Large intestine (tissue), 12 donors: ENCODE measurements at places on chromosomes 7 and 10. TPM values are rescaled to one million over a fixed set of nuclear protein-coding genes. Genes with fewer than 3 reads are reported as not detected.
A peak's percentile ranks its signal among the peaks of the same experiment; 100 is the strongest.

GRCh38 chr10:44713307-44713706, 197.8 kb upstream of the TMEM72 start:
- no peak for DNase-seq

DNA sequence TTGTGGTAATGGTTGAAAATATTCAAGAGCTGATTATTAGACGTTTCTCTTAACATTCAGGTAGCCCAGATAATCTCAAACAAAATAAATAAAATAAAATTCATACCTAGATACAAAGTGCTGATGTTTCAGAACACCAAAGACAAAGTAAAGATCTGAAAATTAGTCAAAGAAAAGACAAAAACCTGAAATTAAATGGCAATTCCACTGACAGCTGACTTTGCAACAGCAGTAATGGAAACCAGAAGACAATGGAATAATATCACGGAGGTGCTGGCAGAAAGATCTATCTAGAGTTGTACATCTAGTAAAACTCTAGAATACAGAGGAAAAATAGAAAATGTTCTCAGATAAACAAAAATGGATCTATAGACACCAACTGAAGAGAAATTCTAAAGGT, 58.0 kb upstream of the IKZF1 start:
- no peak for DNase-seq

DNA sequence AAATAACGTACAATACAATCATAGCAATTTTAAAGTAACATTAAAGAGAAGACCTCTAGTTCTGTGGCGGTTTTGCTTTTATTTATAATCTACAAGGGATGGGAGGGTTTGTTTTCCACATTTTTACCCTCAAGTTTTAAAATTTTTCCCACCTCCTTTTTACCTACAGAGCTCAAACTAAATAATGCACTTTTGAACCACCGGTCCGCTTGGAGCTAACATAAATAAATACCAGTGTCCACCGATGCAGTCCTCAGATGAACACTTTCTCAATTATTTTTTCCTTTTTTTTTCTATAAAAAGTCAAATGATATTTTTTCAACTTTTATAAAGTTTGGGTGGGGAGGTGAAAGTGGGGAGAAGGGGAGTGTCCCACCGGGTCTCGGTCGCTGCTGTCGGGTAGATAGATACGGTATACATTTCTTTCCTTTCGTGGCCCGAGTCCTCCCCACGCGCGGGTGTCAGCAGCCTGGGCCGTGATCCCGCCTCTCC, 3.3 kb downstream of the ZNF503 start:
- no peak for DNase-seq

The FAM13C gene
- polyA plus RNA-seq = 5.7 TPM

The CLRN3 gene
- polyA plus RNA-seq = 121 TPM

GRCh38 chr7:129492391-129492790, 9.9 kb upstream of the SMKR1 start:
- no peak for DNase-seq

The LRGUK gene
- polyA plus RNA-seq = 0.30 TPM

- peak; percentile 19 for DNase-seq
These were observed 32.7 kb upstream of the NPVF start for GRCh38 chr7:25260862-25261494.

The TECTB gene
- polyA plus RNA-seq = 0.09 TPM

DNA sequence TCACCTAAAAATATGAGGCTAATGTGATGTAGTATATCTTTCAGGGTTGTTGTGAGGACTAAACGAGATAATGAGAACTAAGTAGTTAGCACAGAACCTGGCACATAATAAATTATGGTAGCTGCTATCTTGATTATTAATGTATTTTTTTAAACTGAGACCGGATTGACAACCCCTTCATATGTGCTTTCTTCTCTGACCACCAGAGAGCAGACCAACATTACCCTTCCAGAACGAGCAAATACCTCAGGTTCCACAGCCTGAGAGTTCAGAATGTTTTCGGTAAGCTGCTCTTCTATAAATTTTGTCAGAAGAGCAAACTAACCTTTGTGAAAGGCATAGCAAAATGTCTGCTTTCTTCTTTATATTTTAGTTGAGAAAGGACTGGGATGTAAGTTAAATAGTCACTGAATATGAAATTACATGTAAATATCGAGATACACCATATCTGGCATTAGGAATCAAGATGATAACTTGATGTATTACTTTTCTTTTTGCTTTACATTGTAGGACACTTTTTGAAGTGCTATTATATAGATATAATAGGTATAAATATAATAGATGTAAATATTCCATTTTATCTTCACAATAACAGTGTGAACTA, 13.6 kb upstream of the BPGM start:
- DNase-seq = peak; percentile 7

DNA sequence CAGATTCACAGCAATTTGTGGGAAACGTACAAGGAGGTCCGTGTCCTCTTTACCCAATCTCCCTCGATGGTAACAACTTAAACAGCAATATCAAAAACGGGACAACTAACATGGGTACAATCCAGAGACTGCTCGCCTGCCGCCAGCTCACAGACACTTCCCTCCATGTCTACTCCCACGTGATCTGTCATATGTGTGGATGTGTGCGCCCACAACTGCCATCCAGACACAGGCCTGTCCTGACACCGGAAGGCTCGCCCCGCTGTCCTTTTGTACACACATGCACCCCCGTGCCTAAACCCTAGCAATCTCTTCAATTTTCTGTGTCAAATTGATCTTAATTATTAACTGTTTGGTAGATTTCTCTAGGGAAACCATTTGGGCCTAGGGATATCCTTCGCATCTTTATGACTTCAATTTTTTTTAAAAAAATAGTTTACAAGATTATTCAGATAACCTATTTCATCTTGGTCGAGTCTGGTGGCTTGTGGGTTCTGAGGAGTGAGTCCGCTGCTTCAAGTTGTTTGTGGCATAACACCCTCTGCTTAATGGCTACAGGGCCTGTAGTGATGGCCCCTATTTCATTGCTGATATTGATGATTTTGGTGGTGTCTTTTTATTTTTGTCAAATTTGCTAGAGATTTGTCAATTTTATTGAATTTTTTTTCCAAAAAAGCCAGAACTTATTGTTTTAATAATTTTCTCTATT, 260.6 kb downstream of the MAD1L1 start:
- no peak for DNase-seq

DNA sequence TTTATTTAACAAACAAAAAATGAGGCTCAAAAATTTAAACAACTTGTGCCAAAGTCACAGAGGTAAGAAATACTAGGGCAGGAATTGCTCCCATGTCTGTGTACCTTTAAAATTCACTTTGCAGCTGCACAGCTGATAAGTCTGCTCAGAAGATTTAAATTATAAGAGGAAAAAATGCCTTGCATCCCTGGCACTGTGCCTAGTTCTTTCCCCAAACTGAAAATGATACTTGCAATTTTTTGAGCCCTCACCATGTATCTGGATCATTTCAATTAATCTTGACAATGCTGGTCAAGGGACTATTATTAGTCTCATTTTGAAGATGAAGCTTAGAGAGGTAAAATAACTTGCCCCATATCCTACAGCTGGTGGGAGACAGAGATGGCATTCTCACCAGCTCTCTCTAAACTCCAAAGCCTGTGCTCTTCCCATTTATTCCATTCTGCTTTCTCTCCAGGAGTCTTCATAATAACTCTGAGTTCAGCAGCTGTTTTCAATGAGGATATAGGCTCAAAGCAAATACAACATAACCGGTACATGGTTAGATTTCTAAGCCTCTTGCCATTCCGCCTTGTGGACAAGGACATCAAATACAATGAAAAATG, 350.5 kb upstream of the LRRTM3 start:
- no peak for DNase-seq

The NUTM2A gene
- polyA plus RNA-seq = 1.3 TPM

DNA sequence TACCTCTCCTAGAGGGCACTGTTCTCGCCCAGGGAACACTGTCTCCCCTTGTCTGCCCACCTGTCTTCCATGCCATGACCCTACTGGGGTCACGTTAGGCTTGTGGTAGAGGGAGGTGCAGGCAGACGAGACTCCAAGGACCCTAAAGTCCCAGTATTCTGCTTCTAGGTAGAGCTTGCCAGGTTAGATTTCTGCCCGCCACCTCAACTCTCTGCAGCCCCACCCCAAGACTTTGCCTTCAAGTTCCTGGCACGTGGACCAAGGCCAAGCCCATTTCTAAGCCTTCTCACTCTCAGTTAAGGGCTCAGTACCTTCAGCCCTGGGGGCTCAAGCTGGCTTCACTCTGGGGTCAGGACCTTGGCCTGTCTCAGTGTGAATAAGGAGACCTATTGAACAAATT, 16.1 kb downstream of the PRKAG2 start:
- no peak for DNase-seq

The SOSTDC1 gene
- 11.0 TPM for polyA plus RNA-seq

The VIM gene
- 706 TPM for polyA plus RNA-seq

DNA sequence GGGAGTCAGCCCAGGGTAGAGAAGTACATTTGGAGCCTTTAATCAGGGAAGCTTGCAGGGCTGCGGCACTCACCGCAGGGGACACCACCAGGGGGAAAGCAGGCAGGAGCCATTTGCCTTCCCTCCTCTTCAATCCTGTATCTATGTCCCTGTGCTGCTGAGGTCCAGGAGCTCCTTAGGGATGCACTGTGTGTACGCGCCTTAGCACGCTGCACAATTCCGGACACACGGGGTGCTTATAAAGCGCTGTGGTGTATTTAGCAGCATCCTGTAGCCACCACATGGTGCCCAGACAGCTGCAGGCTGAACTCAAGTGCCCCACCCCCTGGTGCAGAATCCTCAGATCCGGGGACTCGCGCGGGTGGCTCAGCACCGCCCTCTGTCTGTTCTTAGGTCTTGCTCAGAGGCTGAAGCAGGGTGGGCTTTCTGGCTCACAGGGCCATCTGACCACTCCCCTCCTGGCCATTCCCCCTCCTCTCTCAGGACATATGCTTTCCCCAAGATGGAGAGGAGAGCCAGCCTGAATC, 421.4 kb downstream of the SDK1 start:
- peak; percentile 55 for DNase-seq

- no peak for DNase-seq
These were observed 41.1 kb downstream of the SUGCT start for GRCh38 chr7:40175725-40176510.

DNA sequence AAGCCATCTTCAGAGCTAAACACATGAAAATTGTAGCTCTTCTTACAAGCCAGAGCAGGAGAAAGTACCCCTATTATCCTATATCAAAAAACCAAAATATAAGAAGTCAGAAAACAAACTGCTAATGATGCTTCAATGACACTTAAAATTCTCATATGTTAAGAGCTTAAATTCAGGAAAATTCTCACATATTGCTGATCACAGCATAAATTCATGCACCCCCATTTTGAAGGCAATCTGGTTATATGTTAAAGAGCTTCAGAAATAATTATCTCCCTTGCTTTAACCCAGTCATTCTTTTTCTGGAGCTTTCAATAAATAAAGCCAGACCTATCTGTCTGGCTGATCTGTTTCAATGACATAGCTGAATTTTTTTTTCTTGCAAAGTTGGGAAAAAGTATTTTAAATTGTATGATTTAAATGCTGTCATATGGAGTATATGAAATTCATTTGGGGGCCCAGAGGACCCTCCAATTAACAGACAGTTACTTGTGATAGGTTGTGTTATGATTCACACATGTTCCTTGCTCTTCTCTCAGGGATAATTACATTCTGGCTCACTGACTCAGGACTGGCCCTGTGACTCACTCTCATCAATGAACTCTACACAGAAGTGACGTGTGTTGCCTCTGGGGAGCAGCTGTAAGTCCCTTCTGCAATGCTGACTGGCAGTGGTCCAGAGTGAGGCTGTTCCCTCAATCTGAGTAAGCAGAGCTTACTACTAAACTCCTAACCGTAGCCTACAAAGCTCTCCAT, 85.2 kb downstream of the HGF start:
- DNase-seq = peak; percentile 48

GRCh38 chr10:614790-615582, 74.5 kb downstream of the DIP2C start:
- no peak for DNase-seq

The GFRA1 gene
- 17.4 TPM for polyA plus RNA-seq

- no peak for DNase-seq
These were observed 7.9 kb upstream of the PAPSS2 start for GRCh38 chr10:87651801-87652200.

The CDC14C gene
- polyA plus RNA-seq = 0.06 TPM

The LYZL1 gene
- not detected for polyA plus RNA-seq

DNA sequence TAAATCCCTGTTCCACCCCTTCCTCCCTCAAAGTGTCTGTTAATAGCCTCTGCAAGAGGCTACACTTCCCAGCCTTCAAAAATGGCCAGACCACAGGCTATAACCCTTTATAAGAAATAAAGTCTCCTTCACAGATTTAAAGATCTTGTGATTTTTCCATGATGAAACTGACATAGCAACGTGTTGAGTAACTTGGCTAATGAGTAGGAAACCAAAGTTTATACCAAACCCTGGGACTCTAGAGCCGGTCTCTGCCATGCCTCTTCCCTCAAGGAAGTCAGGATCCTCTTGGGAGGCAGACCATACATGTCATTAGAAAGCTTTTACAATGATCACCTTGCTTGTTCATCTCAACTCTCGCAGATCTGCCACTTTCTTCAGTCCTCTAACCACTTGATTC, 44.4 kb downstream of the GRM8 start:
- no peak for DNase-seq

GRCh38 chr7:26449175-26450165, 157.8 kb downstream of the SNX10 start:
- no peak for DNase-seq

- peak; percentile 52 for DNase-seq
These were observed 57.0 kb downstream of the YKT6 start for GRCh38 chr7:44257618-44258422.

- no peak for DNase-seq
These were observed 32.8 kb upstream of the CDK14 start for GRCh38 chr7:90563286-90563685.

- no peak for DNase-seq
These were observed 1.5 kb downstream of the EEPD1 start for GRCh38 chr7:36154255-36155212.

GRCh38 chr10:97640868-97641811, 669 bp downstream of the PI4K2A start:
- peak; percentile 49 for DNase-seq

The ATP5F1C gene
- polyA plus RNA-seq = 318 TPM

GRCh38 chr7:24820730-24821044, 63.4 kb upstream of the GSDME start:
- DNase-seq = no peak

The C10orf67 gene
- 0.27 TPM for polyA plus RNA-seq

The PAPSS2 gene
- 46.0 TPM for polyA plus RNA-seq

DNA sequence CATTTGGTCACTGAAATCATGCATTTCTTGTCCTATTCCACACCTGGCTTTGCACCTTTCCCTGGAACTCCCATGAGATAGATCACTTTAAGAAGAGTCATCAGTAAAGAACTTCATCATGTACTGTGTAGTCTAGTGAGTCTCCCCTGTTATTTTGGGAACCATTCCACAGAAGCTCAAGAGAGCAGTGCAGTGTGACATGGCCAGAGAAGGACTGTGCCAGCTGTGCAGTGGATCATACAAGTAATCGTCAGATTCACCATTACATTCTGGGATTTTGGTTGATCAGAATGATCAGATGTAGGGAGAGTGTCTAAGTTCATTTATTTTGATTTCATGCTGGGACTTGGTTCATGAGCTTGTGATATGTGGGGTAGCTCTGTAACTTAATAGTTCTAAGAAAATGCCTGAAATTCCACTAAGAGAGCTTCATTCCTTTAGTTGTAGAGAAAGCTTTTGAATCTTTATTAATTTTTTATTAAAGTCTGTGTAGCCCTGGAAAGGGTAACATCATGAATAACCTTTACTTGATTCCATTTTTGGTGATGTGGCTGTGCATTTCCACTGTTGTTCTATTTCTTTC, 166.8 kb downstream of the SUGCT start:
- no peak for DNase-seq
